Esophagus muscularis mucosa (tissue), 4 donors: ENCODE measurements at places on chromosomes 2 and 18.

GRCh38 chr2:6580982-6581381 is 284.7 kb downstream of the CMPK2 start:
- H3K4me1 ChIP-seq: no peaks in the 10 kb centered on the region
- H3K4me3 ChIP-seq: no peak overlapping the region
- DNase-seq: no peak
- H3K36me3 ChIP-seq: no peaks in the 10 kb centered on the region
- H3K27me3 ChIP-seq: no peaks in the 10 kb centered on the region
- no peak overlapping the region for H3K27ac ChIP-seq

DNA sequence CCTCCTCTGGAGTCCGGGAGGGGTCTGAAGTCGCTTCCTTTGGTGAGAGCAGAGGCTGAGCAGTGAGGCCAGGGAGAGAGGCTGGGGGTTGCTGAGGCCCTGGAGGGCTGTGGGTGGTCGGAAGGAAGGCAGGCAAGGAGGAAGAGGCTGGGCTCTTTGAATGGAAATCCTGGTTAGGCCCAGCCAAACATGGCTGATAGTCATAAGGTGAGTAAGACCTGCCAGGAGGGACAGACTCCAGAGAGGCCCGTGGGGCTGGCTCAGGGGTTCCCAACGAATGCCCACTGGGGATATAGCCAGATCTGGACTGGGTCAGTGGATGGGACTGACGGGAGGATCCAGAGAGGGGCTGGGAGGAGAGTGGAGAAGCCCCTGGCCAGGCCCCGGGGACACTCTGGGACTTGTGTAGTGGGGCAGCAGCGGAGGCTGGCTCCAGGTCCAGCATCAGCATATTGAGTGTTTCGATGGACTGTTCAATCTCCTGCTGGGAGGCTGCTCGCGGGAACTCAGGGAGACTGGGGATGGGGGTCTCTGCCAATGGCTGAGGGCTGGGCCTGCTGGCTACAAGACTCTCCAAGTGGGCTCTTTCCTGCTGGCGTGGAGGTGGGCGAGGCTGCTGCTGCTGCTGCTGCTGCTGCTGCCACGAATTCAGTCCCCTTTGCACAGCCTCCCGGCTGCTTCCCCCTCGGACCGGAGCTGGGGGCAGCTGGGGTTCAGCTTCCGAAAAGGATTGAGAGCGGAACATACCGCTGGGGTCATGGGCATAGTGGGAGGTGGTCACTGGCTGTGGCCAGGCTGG is 155.0 kb downstream of the TNS1 start:
- peaks cover 100% of the 10 kb centered on the region for H3K4me1 ChIP-seq
- no peaks in the 10 kb centered on the region for H3K27me3 ChIP-seq
- H3K27ac ChIP-seq: peak overlapping the region; percentile 86
- DNase-seq: no peak

- no peaks in the 10 kb centered on the region for H3K4me1 ChIP-seq
- H3K27ac ChIP-seq: no peak overlapping the region
- no peak for DNase-seq
These were observed 219.1 kb downstream of the TRIB2 start for GRCh38 chr2:12935796-12936195.

DNA sequence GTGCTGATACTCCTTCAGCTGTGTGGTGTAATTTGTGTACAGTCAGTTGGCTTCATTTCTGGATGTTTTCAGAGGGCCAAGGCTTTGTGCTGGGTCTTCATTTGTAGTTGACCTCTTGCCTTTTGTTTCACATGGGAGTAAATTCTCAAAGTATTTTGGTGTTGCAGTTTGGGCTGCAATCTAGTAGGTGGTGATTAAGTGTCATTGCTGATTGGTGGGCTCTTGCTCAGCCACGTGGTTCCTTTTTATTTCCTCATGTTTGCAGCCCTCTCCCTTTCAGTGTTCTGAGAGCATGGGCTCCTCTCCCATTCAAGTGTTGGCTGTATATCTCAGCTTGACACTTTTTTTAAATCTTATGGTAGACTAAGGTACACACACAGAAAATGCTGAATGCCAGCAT is 96.8 kb downstream of the SNTG2 start:
- no peak overlapping the region for H3K27ac ChIP-seq
- no peak for DNase-seq
- no peaks in the 10 kb centered on the region for H3K36me3 ChIP-seq
- H3K4me3 ChIP-seq: no peak overlapping the region

- peaks cover 19% of the 10 kb centered on the region for H3K4me1 ChIP-seq
- DNase-seq: no peak
- no peak overlapping the region for H3K27ac ChIP-seq
- no peaks in the 10 kb centered on the region for H3K27me3 ChIP-seq
These were observed 147.9 kb downstream of the LNPK start for GRCh38 chr2:175854129-175854528.

DNA sequence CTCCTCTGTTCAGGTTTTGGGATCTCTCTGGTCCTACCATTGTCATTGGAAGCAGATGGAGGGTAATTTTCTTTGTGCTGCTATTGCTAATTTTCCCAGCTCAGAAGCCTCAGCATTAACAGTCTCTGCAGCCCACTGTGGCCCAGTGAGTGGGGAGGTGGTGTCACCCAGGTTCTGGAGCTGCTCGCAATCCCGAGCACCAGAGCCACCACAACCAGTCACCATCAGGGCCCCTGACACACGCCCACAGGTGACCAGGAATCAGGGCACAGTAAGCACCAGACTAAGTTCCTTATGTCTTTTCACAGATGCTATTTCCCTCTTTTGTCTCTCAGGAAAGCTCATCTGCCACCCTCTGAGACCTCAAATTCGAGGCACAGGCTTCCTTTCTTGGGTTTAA is 87.9 kb downstream of the SEPTIN10 start:
- no peaks in the 10 kb centered on the region for H3K27me3 ChIP-seq
- DNase-seq: no peak
- H3K4me1 ChIP-seq: peaks cover 5% of the 10 kb centered on the region
- H3K4me3 ChIP-seq: no peak overlapping the region
- no peaks in the 10 kb centered on the region for H3K36me3 ChIP-seq

GRCh38 chr18:76988031-76988826 is 144.4 kb downstream of the MBP start:
- no peak for DNase-seq
- peaks cover 5% of the 10 kb centered on the region for H3K4me1 ChIP-seq
- H3K27me3 ChIP-seq: no peaks in the 10 kb centered on the region
- no peaks in the 10 kb centered on the region for H3K36me3 ChIP-seq
- peak overlapping the region; percentile 7 for H3K4me3 ChIP-seq

- H3K36me3 ChIP-seq: no peaks in the 10 kb centered on the region
- peak within 1 kb of the TSS; percentile 90 for H3K27ac ChIP-seq
- no peaks in the 10 kb centered on the region for H3K27me3 ChIP-seq
- peak; percentile 94 for DNase-seq
- peak within 1 kb of the TSS; percentile 78 for H3K4me3 ChIP-seq
These were observed at the start of gene TCF7L1 for GRCh38 chr2:85132834-85133637. Gene TCF7L1, plus strand, starts transcription at chr2:85133392. Its CDS starts 293 bp downstream, at chr2:85133685.

GRCh38 chr2:148645539-148646230 is 1.1 kb downstream of the EPC2 start:
- H3K4me3 ChIP-seq: peak overlapping the region; percentile 96
- H3K4me1 ChIP-seq: peaks cover 40% of the 10 kb centered on the region
- H3K27ac ChIP-seq: peak overlapping the region; percentile 100
- H3K27me3 ChIP-seq: no peaks in the 10 kb centered on the region

DNA sequence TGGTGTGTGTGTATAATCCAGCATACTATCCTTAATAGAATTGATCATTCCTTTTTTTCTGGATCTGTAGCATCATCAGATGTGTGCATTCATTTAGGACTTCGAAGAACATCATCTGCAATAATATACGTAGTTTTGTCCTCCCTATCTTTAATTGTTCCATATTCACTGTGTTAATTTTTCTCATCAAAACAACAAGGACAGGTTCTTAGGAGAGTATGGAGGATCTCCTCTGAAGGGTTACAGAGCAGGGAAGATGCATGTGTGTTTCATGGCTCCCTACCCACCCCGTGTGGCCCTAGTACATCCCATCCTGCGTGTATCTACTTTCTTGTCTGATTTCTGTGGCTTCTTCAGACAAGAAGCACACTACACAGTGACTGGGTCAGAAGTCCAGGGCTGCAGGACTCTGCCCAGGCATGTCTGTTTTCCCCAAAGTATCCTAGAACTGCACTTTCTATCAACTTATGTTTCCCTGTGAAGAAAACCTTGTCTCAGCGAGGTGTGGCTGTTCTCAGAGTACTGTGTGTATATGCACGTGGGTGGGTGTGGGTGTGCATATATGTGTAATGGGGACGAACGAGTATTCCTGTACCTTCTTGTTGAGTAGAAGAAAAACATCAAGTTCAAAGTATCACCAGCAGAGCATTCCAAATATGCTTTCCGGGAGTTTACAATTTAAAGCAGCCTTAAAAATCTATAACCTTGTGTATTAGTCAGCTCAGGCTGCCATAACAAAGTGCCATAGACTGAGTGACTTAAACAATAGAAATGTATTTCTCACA is 220.4 kb upstream of the FOSL2 start:
- DNase-seq: no peak
- no peak overlapping the region for H3K4me3 ChIP-seq
- H3K27me3 ChIP-seq: no peaks in the 10 kb centered on the region
